ENCODE measurements at places on chromosomes 11 and 22.

DNA sequence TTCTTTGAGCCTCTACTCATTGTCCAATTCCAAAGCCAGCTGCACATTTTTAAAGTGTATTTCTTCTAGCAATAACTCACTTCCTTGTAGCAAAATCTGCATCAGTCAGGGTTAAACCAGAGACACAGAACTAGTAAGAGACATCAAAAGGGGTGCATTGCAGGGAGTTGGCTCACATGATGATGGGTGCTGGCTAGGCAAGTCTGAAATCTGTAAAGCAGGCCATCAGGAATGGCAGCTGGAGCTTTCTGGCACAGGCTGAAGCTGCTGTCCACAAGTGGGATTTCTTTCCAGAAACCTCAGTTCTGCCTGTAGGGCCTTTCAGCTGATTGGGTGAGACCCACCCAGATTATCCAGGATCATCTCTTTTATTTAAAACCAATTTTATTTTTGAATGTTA lies 698.1 kb downstream of the NTM start:
- DNase-seq: no peak

GRCh38 chr11:19714387-19715363 lies 2.0 kb downstream of the NAV2 start:
- no peak for DNase-seq

DNA sequence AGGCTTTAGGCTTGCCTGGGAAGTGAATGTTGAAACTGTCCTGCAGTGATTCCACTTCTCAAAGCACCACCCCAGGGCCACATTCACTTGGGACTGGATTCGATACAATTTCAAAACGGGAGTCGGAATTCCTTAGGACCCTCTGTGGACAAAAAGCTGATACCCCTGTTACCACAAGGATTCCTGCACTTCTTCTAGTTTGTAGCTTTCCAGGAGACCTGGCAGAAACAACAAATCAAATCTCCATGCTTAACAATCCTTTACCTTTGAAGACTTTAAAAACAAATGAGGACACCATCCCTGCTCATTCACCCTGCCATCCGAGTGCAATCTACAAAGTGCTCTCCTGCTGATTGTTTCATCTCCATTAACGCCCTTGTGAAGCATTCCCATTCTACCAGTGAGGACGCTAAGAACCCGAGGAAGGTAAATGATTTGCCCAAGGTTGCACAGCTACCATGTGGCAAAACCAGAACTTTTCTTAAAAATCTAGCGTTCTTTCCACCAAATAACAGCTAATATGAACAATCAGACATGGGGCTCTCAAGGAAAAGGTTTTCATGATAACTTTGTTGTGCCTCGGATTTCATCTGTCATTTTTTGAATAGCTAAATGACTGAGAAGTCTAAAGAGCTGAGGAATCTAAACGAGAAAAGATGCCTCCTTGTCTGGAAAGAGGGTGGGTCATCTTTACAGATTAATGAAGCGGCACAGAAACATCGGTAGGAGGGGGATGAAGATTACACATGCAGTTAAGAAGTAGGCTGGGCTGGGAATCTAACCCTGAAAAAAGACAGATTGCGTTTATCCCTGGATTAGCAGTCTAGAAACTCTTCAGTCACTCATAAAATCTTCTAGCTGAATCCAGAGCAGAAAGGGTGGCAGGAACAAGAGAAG lies 720 bp upstream of the MPZL2 start:
- no peak for DNase-seq

DNA sequence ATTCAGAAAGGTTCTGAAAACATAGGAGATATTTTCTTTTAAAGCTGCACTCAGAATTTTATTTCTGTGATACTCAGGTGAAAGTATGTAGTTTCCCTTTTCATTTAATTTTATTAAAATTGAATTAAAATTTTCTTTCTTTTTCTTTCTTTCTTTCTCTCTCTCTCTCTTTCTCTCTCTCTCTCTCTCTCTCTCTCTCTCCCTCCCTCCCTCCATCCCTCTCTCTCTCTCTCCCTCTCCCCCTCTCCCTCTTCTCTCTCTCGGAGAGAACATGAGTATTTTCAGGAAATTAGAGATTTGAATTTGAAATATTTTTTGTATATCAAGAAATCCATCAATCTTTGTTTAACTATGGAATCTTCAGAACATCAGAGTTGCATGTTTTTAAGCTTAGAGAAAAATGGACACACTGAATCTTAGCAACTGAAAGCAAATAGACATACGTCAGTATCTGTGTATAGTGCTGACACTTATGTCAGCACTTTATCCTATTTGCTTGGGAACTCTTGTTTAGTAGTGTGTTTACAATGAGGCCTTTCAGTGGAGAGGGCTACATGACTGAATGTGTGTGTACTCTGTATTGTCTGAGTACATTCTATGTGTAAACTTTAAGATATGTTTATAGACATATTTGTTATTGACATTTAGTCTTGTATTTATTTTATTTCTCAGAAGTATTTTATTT lies 44.5 kb downstream of the PDE3B start:
- DNase-seq: no peak

- DNase-seq: no peak
Measured at GRCh38 chr11:131841028-131841427, 470.6 kb downstream of the NTM start.

- no peak for DNase-seq
Measured at GRCh38 chr11:84012171-84012826, 726.1 kb upstream of the CCDC90B start.

DNA sequence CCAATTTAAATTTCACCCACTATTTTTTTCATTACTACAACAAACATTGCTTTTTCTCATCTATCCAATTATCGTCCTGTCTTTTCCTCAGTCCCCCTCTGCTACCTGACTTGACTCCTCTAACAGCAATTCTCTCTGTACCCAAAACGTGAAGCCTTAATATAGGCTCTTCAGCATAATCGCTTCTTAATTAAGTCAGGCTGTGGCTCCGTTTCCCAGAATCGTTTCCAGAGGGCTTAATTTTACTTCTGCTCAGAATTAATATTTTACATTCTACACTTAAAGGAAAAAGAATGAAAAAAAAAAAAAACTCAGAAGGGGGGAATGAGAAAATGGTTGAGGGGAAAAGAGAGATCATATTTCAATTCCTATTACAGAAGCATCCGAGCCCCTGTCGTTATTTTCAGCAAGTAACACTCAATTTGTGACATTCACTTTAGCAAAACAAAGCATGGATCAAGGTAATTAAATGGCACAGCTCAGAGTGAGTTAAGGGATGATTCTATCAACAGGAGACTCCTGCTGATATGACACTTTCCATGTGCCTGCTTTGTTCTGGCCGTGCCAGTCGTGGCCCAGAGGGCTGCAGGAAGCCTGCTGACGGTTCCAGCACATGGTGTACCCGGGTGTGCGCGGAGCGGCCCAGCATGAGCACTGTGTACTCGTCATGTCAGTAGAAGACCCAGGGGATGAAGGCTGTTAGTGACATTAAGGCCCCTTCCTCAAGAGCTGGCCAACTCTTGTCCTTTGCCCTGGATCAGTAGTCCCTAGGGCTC lies 272.5 kb downstream of the NTM start:
- no peak for DNase-seq

GRCh38 chr22:42178910-42179519 lies 48.4 kb upstream of the CYP2D6 start:
- no peak for DNase-seq

DNA sequence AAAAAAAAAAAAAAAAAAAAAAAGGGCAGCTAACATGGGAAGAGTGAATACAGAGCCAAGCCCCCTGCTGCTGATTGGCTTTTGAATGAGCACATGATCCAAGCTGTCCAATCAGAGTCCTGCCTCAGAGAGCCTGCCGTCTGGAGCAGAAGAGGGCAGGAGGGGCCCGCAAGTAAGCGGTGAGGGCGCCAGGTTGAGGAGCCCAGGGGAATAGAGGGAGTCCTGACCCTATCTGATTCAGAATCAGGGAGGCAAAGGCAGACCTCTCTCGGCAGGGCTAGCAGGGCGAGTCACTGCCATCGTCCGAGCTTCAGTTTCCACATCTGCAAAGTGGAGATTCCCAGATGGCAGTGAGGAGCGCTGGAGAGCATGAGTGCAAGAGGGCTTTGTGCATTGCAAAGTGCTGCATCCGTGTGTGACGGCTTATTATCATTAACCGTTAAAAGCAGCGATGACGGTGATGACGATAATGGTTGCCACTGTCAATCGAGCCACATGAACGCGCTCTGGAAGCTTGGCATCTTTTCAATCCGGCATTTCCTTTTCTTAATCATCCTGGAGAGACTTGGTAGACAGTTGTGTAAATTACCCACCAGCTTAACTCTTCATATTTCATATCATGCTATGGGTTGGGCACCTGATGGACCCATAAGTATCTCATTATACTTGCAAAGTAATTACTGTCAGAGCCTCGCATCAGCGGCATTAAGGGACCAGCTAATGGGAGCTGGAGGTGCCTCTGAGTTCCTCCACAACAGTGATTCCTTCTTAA lies 68.6 kb upstream of the ATXN10 start:
- DNase-seq: no peak

Data from activated CD8-positive, alpha-beta memory T cell treated with anti-CD3 and anti-CD28 coated beads for 48 hours (primary cell).